ENCODE measurements at places on chromosomes 12 and 14. TPM values are rescaled to one million over a fixed set of nuclear protein-coding genes. Genes with fewer than 3 reads are reported as not detected.
A peak's percentile ranks its signal among the peaks of the same experiment; 100 is the strongest.

- H3K27me3 ChIP-seq: peaks cover 1% of the 10 kb centered on the region
- peaks cover 2% of the 10 kb centered on the region for H3K4me1 ChIP-seq
- no peak overlapping the region for H3K4me3 ChIP-seq
- H3K27ac ChIP-seq: no peak overlapping the region
- no peaks in the 10 kb centered on the region for H3K36me3 ChIP-seq
Measured at GRCh38 chr12:271161-271560, 8.5 kb upstream of the SLC6A13 start.

- peaks cover 2% of the 10 kb centered on the region for H3K36me3 ChIP-seq
- no peak overlapping the region for H3K27ac ChIP-seq
- DNase-seq: no peak
- no peak overlapping the region for H3K4me3 ChIP-seq
- no peaks in the 10 kb centered on the region for H3K27me3 ChIP-seq
Measured at GRCh38 chr12:103908246-103908541, 22.0 kb upstream of the HSP90B1 start.

DNA sequence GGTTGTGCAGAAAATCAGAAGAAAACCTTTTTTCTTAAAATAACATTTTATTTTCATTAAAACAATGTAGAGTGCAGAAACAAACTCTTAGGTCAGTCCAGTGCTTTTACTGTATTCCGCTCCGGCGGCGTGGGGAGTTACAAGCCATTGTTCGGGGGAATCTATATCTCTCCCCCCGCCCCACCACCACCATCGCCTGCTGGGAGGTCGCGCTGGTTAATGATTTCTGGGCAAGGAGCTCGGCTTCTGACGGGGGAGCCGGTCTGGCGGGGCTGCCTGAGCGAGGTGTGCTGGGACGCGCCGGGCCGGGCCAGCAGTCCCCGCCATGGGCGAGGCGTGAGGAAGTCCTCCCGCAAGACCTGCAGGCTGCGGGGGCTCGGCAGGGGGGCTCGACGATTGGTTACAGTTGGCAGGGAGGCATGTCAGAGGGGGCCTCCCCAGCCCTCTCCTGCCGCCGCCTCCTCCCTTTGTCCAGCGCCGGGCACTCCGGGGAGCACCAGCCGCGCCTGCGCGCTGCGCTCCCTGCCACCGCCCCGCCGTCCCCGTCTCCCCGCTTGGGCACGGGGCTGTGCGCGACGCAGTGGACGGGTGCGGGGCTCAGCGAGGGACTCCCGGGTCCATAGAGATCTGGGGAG lies 1.0 kb upstream of the DUSP6 start:
- peak; percentile 72 for DNase-seq
- H3K27me3 ChIP-seq: peaks cover 1% of the 10 kb centered on the region
- peak overlapping the region; percentile 86 for H3K4me3 ChIP-seq
- H3K4me1 ChIP-seq: peaks cover 40% of the 10 kb centered on the region

DNA sequence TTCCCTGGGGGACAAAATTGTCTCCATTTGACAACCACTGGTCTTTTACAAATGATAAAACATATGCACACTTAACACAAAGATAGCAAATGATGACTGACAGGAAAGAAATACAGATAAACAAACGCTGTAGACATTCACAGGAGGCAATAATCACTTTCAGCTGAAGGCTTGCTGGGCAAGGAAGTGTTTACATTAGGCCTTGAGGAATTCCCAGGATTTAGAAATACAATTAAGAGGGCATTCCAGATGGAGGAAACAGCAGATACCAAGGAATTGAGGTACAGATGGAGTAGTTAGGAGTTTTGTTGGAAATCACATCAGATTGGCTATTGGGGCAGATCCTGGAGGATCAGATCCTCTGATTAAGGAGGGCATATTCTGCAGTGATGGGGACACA lies 93.9 kb downstream of the DYRK2 start:
- no peaks in the 10 kb centered on the region for H3K4me1 ChIP-seq
- no peak overlapping the region for H3K27ac ChIP-seq
- no peak for DNase-seq
- H3K4me3 ChIP-seq: no peak overlapping the region
- H3K36me3 ChIP-seq: no peaks in the 10 kb centered on the region
- H3K27me3 ChIP-seq: no peaks in the 10 kb centered on the region

DNA sequence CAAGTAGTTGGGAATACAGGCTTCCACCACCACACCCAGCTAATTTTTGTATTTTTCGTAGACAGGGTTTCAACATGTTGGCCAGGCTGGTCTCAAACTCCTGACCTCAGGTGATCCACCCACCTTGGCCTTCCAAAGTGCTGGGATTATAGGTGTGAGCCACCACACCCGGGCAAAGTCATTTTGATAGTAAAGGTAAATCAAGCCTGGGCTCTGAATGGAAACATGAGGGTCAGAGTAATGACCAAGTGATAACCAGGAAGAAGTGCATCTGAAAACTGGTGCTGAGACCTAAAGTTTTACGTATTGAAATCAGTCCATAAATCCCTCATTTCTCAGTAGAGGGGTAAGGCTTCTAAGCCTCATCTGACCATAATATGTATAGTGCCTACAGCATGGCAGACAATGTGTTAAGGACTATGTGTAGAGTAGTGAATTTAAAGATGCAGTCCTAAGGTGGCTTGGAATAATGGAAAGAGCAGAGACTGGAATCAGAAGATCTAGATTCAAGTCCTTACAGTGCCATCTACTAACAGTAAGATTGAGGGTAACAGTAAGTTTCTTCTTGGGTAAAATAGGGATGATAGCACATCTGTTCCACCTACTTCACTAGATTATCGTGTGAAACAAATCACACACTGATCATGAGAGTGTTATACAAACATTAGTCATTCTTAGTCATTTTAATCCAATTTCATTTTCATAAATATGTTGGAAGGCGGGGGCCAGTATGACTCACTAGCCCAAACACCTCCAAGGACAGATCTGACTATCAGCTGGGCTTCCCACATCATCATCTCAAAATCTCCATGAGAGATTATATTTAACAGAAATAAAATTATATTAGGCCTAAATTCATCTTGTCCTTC lies 11.2 kb downstream of the MAP4K5 start:
- H3K4me1 ChIP-seq: peaks cover 56% of the 10 kb centered on the region
- H3K27me3 ChIP-seq: no peaks in the 10 kb centered on the region
- peak overlapping the region; percentile 55 for H3K4me3 ChIP-seq

- peaks cover 18% of the 10 kb centered on the region for H3K27me3 ChIP-seq
- no peak for DNase-seq
- no peaks in the 10 kb centered on the region for H3K4me1 ChIP-seq
- H3K4me3 ChIP-seq: no peak overlapping the region
- no peaks in the 10 kb centered on the region for H3K36me3 ChIP-seq
Measured at GRCh38 chr12:3055704-3056467, 21.3 kb upstream of the TSPAN9 start.

GRCh38 chr14:92950773-92951172 lies 27.8 kb downstream of the CHGA start:
- H3K4me3 ChIP-seq: no peak overlapping the region
- H3K4me1 ChIP-seq: peaks cover 5% of the 10 kb centered on the region
- no peak overlapping the region for H3K27ac ChIP-seq
- no peaks in the 10 kb centered on the region for H3K36me3 ChIP-seq

Gene LHX5
- not detected for total RNA-seq

Gene AQP6
- not detected for total RNA-seq

Gene AKAP6
- 2.0 TPM for total RNA-seq

Gene RNASE7
- total RNA-seq: not detected

Gene KRT6C
- total RNA-seq: not detected

Gene PTPN6
- 335 TPM for total RNA-seq
